ENCODE measurements at places on chromosomes 3 and 15. TPM values are rescaled to one million over a fixed set of nuclear protein-coding genes. Genes with fewer than 3 reads are reported as not detected.

Gene WNT5A
- 63.3 TPM for total RNA-seq

Gene LRRC58
- total RNA-seq: 38.2 TPM

Gene DNASE1L3
- not detected for total RNA-seq

DNA sequence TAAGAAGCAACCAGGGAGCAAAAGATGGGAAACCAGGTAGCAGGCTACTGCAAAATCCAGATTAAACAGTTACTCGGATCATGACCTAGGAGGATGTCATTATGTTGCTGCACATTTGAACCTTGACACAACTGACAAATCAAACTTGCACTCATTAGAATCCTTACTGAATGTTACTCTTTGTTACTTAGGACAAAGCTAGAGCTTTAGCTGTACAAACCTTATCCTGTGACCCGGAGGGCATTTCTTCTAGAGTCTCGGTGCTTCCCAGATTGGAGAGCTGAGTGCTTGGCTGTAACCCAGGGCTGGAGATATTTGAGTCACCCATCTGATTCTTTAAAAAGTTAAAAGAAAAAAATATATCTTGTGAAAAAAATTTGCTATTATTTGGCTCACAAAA is 43.4 kb downstream of the DCP1A start:
- no peak for DNase-seq

- no peak for DNase-seq
Observed at GRCh38 chr3:177754508-177754921, 557.2 kb upstream of the TBL1XR1 start.

DNA sequence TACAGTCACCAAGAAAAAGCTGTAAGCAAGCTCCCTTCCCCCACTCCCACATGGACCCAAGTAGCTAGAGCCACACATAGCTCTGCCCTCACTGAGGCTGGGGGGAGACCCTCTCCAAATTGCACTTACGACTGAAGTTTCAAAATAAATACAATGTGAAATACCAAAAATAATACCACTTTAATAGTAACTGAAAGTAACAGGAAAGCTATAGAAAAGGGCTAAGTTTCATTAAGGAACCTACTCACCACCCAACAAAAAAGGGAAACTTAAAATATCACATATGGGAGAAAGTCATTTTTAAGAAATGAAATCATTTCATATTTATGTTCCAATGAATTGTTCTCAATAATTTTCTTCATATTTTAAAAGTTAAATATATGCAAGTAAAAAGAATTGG is 130.4 kb upstream of the UBE2E2 start:
- DNase-seq: no peak
